Activated CD4-positive, alpha-beta T cell treated with anti-CD3 and anti-CD28 coated beads, Interleukin-2, amount 50 U/mL, for 4 hours (primary cell): ENCODE measurements at places on chromosomes 6 and 20.

GRCh38 chr20:44516491-44516890 is 5.4 kb downstream of the SERINC3 start:
- no peak for DNase-seq

- no peak for DNase-seq
These were observed 590.6 kb downstream of the QKI start for GRCh38 chr6:164005004-164005711.

- DNase-seq, result no peak
These were observed 72.0 kb downstream of the LY86 start for GRCh38 chr6:6660339-6661045.

DNA sequence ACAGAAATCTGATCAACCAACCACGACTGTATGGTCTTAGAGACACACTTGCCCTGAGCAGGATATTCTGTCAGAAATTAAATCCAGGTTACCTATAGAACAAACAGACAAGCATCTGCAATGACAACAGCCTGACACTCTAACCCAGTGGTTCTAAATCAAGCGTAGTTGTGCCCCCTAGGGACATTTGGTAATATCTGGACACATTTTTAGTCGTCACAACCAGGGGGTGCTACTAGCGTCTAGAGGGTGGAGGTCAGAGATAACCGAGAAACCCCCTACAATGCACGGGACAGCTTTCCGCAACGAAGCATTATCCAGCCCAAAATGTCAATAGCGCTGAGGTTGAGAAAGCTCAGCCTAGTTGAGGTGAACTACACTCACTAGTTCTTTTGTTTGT is 32.3 kb downstream of the ID4 start:
- no peak for DNase-seq

DNA sequence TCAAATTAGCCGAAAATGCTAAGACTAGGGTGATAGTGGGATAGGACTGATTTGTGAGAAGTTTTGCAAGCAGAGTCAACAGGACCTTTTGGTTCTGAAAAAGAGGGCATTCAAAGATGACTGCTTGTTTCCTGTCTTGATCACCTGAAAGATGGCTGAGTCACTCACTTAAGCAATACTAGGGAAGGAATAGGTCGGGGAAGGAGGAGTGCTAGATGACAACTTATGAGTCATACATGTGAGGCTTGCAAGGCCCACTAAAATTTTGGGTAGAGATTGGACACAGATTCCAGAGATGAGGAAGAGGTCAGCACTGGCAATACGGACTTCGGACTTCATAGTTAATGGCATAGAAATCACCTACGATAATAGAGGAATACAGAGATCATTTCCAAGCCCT is 89.2 kb downstream of the FAM83B start:
- DNase-seq, result no peak

DNA sequence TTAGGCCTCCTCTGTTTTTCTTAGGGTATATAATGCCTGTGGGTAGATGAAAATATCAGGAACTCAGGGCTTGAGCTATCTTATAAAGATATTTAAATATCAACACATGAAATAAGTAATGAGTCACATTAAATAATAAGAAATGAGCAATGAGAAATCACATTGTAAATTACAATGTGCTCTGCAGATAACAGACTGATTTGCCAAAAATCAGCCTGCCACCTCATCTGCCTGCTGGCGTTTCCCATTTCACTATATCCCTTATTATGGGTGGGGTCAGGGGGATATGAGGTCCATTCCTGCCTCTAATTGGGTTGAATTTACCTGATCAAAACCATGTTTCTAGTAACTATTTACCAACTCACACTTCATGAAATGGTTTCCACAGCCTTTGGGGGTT is 335.2 kb downstream of the CDC5L start:
- DNase-seq, result no peak
